ENCODE measurements at places on chromosomes 6 and 20. TPM values are rescaled to one million over a fixed set of nuclear protein-coding genes. Genes with fewer than 3 reads are reported as not detected.

The ZNF311 gene
- 1.3 TPM for total RNA-seq

DNA sequence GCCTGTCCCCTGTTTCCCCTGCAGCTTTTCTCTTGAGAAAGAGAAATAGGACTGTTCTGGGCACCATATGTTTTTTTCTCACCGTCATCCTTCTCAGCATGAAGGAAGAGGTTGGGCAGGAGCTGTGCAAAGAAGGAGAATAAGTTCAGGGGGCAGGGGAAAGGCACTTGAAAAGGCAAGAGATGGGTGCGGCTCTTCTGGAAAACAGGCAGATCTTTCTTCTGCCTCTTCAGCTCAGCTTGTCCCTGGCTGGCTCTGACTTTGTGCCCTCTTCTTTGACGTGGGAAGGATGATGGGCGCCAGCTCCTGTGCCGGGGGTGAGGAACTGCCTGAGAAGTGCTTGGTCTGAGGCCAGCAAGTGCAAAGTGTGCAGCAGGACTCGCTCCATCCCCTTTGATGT lies 206.5 kb downstream of the DOK5 start:
- H3K36me3 ChIP-seq = no peaks in the 10 kb centered on the region
- H3K27me3 ChIP-seq = peaks cover 19% of the 10 kb centered on the region
- H3K4me1 ChIP-seq = no peaks in the 10 kb centered on the region
- DNase-seq = no peak

The AHI1 gene
- 18.6 TPM for total RNA-seq

DNA sequence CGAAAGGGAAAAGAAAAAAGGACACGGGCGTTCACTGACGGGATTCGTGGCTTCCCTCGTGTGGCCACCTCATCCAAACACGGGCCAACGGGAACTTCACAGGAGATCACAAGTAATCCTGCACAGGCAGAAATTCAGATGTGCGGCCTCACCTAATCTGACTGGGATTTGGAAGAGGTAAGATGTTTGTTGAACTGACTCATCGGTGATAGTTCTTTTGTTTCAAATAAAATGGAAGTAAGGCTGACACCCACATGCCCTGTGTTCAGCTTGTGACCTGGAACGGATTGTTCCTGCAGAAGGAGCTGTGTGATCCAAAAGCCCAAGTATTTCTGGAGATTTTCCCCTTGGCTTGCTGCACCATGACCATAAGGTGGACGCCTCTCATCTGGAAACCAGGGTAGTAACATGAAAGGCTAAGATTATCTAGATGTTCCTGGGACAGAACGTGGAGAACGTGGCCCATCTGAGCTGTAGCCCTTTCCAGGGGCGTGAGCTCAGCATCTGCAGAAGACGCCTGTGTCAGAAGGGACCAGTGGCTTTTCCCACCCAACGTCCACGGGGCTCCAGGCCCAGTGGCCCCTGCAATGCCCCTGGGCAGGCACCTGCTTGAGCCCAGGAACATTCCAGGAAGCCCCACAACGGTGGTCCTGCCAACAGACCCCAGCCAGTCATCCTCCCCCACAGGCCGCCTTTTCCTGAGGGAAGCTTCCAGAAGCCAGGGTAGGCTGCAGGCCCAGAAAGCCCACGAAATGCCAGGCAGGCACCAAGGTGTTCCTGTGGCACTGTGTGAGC lies 39.7 kb downstream of the DLL1 start:
- no peak overlapping the region for H3K4me3 ChIP-seq
- H3K4me1 ChIP-seq = no peaks in the 10 kb centered on the region
- H3K27me3 ChIP-seq = peaks cover 2% of the 10 kb centered on the region
- DNase-seq = no peak
- H3K36me3 ChIP-seq = no peaks in the 10 kb centered on the region

- DNase-seq = no peak
- no peaks in the 10 kb centered on the region for H3K36me3 ChIP-seq
- H3K27me3 ChIP-seq = no peaks in the 10 kb centered on the region
- no peak overlapping the region for H3K4me3 ChIP-seq
- no peaks in the 10 kb centered on the region for H3K4me1 ChIP-seq
These were observed 428.8 kb upstream of the ID4 start for GRCh38 chr6:19408331-19408730.

DNA sequence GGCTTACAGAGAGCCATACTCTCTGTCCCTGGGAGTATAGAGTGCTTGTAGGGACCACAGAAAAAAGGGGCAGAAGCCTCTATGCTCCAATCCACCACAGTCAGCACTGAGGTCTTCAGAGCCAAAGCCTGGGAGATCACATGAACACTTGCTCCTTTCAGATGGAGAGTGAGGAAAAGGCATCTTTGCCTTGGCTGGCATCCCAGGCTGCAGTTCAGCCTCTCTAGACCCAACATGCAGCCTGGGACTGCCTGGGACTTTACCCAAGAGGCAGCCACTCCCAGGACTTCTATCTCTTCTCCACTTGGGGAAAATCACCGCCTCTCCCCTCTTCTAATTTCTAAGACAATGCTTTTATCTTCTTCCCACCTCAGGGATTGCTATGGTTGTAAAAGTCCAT lies 46.5 kb upstream of the MYLIP start:
- peaks cover 2% of the 10 kb centered on the region for H3K27me3 ChIP-seq
- H3K36me3 ChIP-seq = no peaks in the 10 kb centered on the region
- no peak overlapping the region for H3K27ac ChIP-seq
- DNase-seq = no peak
- no peak overlapping the region for H3K4me3 ChIP-seq

- peaks cover 18% of the 10 kb centered on the region for H3K4me1 ChIP-seq
- DNase-seq = no peak
- no peak overlapping the region for H3K4me3 ChIP-seq
- H3K36me3 ChIP-seq = no peaks in the 10 kb centered on the region
- H3K27ac ChIP-seq = no peak overlapping the region
These were observed 5.7 kb downstream of the SPEF1 start for GRCh38 chr20:3775457-3776108.

The APMAP gene
- 45.5 TPM for total RNA-seq

DNA sequence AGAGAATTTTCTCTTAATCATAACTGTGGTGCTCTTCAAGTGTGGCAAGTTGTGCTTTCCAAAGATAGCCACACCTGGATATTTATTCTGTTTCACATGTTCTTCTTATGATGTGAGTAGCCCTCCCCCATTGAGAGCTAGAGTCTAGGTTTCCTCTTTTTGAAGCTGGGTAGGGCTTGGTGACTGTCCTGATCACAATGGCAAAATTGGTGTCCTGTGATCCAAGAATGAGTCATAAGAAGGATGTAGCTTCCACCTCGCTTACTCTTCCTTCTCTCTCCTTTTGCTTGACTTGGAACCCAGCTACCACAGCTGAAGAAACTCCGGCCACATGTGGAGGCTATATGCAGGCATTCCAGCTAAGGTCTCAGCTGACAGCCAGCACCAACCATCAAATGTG lies 7.4 kb upstream of the IGF2R start:
- H3K4me3 ChIP-seq = no peak overlapping the region
- H3K4me1 ChIP-seq = peaks cover 4% of the 10 kb centered on the region
- H3K27ac ChIP-seq = no peak overlapping the region
- DNase-seq = no peak

All from activated CD4-positive, alpha-beta memory T cell treated with anti-CD3 and anti-CD28 coated beads for 36 hours (primary cell).